ENCODE measurements at places on chromosomes 11 and 22. TPM values are rescaled to one million over a fixed set of nuclear protein-coding genes. Genes with fewer than 3 reads are reported as not detected.

MFNG gene
- 3.0 TPM for total RNA-seq

SLC6A5 gene
- not detected for total RNA-seq

AQP11 gene
- total RNA-seq: 6.0 TPM

UPK2 gene
- total RNA-seq: 0.55 TPM
